Effector memory CD4-positive, alpha-beta T cell (primary cell): ENCODE measurements at places on chromosomes 2 and 18.

DNA sequence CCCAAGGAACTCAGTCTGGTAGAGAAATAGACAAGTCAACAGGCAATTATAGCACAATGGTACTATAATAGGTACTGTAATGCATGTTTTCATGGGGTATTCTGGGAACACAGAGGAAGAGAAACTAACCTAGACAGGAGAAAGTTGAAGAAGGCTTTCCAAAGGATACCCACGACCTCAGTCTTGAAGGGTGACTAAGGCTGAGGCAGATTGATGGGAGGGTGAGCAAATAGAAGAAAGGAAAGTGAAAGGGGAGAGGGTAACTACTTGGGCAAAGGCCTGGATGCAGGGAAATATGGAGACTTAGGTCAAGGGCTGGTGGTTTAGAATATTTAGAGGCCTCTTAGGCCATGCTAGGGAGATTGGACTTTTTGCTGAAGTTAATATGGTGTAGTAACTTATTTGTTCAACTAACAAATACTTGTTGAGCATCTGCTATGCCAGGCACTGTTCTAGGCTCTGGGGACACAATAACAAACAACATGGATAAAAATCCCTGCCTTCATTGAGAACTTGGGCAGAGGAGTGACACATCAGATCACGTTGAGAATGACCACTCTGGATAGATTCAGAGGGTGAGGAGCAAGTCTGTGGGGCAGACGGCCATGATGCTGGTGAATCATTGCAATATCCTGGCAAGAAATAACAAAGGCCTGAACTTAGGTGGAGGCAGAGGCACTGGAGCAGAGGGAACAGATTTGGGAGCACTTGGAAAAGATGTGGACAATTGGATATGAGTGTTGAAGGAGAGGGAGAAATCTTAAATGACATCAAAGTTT, 56.4 kb downstream of the PLB1 start:
- no peak for DNase-seq

- no peak for DNase-seq
Observed at GRCh38 chr2:219628235-219628985, 980 bp downstream of the SLC4A3 start.

DNA sequence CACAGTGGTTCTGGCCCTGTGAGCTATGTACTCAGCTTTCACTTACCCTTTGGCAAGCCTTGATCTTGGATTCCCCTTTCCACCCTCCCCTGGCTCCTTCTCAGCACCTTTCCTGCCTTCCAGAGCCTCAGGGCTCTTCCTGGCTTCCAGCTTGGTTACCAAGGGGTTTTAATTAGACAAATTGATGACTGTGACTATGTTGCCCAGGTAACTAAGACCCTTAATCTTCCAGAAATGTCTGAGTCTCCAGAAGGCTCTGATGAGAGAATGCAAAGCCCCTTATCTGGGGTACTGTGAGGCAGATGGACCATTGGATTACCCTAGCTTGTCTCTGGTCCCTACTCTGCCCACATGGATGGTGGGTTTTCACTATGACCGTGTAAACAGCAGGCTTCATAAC, 174.2 kb downstream of the LOXHD1 start:
- DNase-seq, result no peak

DNA sequence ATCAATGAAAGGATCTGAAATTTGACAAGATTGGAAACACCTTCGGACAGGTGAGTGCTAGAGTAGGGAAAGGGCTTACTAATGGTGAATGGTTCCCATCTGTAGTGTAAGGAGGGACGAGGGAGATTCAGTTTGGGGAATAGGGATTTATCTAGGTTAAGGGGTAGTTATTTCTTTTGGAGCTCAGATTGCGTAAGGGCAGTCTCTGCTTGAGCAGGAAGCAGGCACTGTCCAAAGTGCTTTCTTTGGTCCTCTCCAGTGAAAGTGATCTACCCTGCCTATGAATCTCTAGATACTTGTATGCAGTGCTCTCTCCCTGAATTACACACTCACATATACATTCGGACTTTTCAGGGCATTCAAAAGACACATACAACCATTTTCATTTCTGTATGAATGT, 272.9 kb upstream of the FIGN start:
- DNase-seq, result no peak

- no peak for DNase-seq
Observed at GRCh38 chr2:207952564-207953345, 72.6 kb downstream of the PLEKHM3 start.
